AG04450 (cell line): ENCODE measurements at places on chromosomes 13 and 19. TPM values are rescaled to one million over a fixed set of nuclear protein-coding genes. Genes with fewer than 3 reads are reported as not detected.

The CPAMD8 gene
- 0.38 and 0.56 TPM in 2 replicates for polyA plus RNA-seq

The CDC34 gene
- 34.0 and 54.0 TPM in 2 replicates for polyA plus RNA-seq

The MBD3L3 gene
- not detected in 2 replicates for polyA plus RNA-seq

The METTL21C gene
- not detected in 2 replicates for polyA plus RNA-seq

The CYP4F3 gene
- 0.11 TPM in 1 of 2 replicates, not detected in the other for polyA plus RNA-seq

The APOC1 gene
- 3.4 and 4.9 TPM in 2 replicates for polyA plus RNA-seq

The PBX4 gene
- polyA plus RNA-seq, result 0.63 and 0.69 TPM in 2 replicates

The TNFRSF19 gene
- polyA plus RNA-seq, result 151 and 183 TPM in 2 replicates

The SHC2 gene
- 1.3 and 2.2 TPM in 2 replicates for polyA plus RNA-seq

The PRKCG gene
- polyA plus RNA-seq, result 0.09 and 0.14 TPM in 2 replicates

The NTN5 gene
- 0.04 and 0.10 TPM in 2 replicates for polyA plus RNA-seq

The PGLYRP1 gene
- not detected in 2 replicates for polyA plus RNA-seq

The LYPD5 gene
- polyA plus RNA-seq, result 0.66 and 0.88 TPM in 2 replicates

The TFPT gene
- polyA plus RNA-seq, result 12.3 and 15.8 TPM in 2 replicates

The ATP4A gene
- not detected in 2 replicates for polyA plus RNA-seq

The MAP1S gene
- 8.2 and 14.3 TPM in 2 replicates for polyA plus RNA-seq

The FREM2 gene
- under 0.01 TPM in 1 of 2 replicates, not detected in the other for polyA plus RNA-seq

The ADGRL1 gene
- polyA plus RNA-seq, result 2.0 and 2.9 TPM in 2 replicates

The ZSCAN1 gene
- polyA plus RNA-seq, result not detected in 2 replicates

The RETN gene
- not detected in 2 replicates for polyA plus RNA-seq

The TPTE2 gene
- not detected in 2 replicates for polyA plus RNA-seq

The B3GNT3 gene
- polyA plus RNA-seq, result not detected in 2 replicates

The TRAPPC5 gene
- polyA plus RNA-seq, result 42.1 and 69.8 TPM in 2 replicates

The MBD3L2 gene
- polyA plus RNA-seq, result not detected in 2 replicates

The FGF21 gene
- polyA plus RNA-seq, result not detected in 2 replicates
